M059J (cell line): ENCODE measurements at places on chromosomes 7 and 10.

DNA sequence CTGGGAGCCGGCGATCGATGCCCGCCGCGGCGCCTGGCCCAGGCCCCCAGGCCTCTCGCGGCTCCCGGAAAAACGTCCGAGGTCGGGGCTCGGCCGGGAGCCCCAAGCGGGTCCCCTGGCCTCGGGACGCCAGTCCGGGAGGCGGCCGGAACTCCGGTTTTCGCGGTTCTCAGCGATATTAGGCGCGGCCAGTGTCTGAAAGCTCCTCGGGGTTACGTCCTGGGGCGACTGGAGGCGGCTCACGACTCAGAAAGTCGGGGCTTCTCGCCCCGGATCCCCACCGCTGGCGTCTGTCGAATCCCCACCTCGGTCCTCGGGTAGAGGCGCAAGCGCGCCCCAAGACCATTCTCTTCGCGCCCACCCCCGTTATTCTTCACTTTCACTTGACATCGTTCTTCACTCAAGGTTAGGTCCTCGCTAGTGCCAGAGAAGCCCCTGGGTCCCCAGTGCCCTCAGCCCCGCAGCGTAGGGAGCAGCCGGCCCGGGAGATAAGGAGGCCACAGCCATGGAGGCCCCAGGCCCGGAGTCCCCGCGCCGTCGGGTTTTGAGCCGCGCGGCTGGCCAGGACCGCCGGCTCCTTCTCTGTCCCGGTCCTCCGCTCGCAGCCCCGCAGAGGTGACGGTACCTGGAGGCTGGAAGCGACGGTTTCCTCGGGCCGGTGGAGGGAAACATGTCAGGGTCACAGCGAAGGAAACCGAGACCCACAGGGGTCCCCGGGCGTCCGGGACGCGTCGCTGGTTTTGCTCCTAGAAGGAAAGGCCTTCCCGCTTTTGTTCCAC is 35.2 kb upstream of the EBLN1 start:
- DNase-seq: no peak

DNA sequence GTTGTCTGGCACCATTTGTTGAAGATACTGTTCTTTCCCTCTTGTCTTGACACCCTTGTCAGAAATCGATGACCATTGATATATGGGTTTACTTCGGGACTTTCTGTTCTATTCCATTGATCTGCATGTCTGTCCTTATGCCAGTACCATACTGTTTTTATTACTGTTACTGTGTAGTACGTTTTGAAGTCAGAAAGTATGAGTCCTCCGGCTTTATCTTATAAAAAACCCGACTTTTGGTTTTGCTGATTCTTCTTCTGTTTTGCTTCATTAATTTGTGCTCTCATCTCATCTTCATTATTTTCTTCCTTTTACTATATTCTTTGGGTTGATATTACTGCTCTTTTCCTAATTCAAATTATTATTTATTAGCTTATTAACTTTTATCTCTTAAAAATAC is 52.4 kb downstream of the MAPK8 start:
- DNase-seq: no peak

DNA sequence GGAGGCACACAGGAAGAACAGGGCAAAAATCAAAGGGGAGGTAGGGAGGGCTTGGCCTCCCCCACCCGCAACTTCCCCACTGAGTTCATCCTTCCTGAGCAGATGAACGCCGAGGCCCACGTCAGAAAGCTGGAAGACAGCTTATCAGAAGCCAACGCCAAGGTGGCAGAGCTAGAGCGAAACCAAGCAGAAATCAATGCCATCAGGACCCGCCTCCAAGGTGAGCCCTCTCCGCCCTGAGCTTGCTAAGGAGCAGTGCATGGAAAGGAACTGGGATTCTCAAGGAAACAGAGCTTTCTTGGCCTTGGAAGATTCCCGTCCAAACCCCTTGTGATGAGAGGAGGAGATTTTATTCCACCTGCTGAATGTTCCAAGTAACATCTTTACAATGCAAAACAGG is 16.5 kb downstream of the MYH16 start:
- no peak for DNase-seq

GRCh38 chr7:68334636-68335272 is 1263.5 kb upstream of the AUTS2 start:
- no peak for DNase-seq

DNA sequence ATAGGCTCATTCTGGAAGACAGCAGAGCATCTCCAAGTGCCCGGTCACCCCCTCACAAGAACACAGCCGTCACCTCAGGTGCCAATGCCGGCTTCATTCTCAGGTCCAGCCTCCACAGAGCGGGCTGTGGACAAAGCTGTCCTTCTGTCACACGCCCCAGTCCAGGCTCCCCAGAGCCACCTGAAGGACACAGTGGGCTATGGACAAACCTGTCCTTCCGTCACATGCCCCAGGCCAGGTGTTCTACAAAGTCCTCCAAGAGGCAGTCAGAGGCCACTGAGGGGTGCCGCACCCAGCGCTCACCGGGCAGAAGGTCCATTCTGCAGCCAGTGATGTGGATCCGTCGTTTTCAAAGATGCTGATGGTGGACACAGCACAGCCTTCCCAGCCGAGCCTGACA is 173.2 kb upstream of the PPP2R2D start:
- DNase-seq: no peak

GRCh38 chr7:129559564-129559963 is 52.0 kb upstream of the NRF1 start:
- DNase-seq: no peak

DNA sequence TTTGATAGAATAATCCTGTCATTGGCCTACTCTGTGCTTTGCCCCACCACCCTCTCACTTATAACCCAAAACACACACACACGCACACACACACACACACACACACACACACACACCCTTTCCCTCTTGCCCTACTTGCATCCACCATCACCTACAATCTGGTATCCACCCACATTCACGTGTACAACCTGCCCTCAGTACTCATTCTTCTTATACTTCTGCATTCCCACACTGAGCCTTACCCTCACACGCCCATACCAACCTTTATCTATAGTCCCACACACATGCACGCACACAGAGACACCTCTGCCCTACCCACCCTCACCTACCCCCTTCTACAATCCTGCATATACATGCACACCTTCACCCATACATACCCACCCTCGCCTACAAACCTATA is 10.8 kb upstream of the SRI start:
- no peak for DNase-seq

DNA sequence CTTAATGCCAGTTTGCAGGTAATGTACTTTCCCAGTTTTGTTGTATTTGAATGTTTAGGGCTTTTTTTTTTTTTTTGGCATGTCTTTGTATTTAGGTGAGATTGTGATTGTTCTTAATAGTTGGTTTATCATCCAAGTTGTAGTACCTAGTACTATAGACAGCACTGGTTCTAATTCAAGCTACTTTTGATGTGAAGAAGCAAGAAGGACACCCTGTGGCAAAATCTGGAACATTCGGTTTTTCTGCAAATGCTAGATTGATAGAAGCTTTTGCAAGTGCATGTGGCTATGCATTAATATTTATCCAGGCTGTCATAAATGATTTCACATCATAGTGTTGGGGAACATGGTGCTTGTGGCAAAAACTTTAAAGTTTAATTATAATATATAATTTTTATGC is 248.9 kb downstream of the FOXP2 start:
- no peak for DNase-seq

GRCh38 chr7:135428879-135429278 is 81.0 kb downstream of the CNOT4 start:
- DNase-seq: no peak

DNA sequence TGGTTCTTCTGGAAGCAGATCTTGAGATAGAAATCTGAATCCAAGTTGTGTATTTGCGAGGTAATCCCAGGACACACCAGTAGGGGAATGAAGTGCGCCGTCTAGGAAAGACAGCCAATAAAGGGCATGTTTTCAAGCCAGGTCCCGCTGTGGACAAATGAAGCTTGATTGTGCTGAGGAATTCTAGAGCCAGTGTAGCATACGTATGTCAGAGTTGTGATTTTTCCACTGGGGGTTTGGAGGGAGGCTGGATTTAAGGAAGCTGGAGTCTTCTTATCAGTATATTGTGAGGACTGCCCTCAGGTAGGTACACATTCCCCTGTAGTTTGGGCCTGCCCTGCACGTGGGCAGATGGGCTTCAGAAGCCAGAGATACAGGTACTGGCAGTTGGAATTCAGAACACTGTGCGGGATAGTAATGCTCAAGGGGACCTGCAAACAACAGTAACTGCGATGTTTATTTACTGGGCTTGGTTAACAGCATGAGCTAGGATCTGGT is 50.9 kb downstream of the GALNT11 start:
- peak; percentile 8 for DNase-seq

DNA sequence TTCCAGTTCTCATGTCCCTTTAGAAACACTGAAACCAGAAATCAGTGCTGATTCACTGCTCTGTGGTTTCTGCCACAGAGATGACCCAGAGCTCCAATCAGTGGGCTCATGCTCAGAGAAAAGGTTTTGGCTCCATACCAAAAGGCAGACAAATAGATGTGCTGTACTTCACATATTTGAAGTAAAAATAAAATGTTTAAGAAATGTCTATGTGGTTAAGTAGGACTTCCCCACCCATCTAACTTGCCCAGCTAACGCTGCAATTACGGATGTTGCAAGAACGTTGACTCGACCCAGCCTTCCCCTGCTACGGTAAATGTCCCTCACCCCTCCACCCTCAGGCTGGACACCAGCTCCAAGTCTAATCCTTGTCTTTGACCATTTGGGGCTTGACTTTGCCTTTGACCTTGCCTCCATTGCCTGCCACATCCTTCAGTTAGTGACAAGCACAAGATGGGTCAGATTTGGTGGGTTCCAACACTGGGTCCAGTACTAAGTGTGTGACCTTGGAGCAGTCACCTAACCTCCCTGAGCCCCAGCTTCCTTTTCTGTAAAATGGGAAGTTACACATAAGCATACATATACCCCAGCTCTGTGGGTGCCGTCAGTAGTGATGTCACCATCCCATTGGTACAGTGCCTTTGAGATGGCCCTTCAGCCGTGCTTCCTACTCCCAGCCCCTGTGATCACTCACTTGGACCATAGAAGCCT is 95.8 kb downstream of the CHST15 start:
- peak; percentile 98 for DNase-seq

GRCh38 chr7:75945297-75946168 is 30.6 kb downstream of the POR start:
- peak; percentile 68 for DNase-seq

DNA sequence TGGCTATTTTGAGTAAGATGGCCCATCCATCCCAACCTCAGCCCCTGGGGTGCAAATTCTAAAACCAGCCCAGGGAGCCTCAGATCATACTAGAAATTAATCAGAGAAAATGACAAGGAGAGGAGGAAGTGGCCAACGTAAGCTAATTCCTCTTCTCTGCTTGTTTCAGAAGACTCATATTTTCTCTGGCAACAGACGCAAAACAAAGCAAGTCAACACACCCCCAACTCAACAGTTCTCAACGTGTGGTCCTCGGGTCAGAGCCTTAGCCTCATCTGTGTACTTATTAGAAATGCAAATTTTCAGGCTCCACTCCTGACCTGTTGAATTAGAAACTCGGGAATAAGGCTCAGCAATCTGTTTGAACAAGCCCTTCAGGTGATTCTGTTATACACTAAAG is 413.9 kb upstream of the AUTS2 start:
- peak; percentile 52 for DNase-seq

DNA sequence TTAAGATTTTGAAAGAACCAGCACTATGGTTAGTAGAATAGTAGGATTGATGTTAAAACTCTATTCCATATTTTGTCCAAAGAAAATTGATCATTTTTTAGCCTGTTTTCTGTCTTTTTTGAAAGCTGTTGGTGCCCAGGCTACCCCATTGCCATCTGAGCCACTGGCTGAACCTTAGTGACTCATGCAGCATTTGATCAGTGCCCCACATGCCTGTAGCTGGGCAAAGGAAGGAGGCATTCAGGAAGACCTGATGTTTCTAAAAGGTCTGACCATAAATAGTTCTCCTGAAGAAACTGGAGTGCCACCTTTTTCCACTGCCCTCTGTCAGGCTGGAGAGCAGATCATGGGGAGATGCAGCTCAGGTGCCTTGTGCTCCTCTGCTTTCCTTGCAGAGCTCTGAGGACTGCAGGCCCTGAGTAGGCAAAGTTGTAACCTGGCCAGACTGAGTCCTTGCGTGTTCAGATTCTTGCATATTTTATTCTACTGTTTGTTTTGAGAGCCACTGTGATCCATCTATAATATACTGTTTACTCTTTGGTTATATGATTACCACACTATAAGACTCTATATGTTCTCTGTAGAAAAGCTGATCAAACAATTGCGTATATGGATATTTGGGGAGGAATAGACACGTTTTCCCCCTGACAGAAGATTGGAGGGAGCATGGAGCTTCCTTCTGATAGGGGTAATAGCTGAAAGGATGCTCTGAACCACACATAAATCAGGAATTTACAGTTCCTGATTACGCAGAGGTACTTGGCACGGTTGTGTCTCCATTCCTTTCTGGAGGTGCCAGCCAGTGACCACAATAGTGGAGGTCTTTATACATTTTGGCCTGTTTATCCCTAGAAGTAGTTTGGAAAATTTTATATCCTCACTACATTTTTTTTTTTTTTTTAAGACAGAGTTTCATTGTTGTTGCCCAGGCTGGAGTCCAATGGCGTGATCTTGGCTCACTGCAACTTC is 48.9 kb upstream of the GJD4 start:
- DNase-seq: peak; percentile 81

- peak; percentile 18 for DNase-seq
These were observed 6.1 kb upstream of the NOM1 start for GRCh38 chr7:156943091-156944041.

DNA sequence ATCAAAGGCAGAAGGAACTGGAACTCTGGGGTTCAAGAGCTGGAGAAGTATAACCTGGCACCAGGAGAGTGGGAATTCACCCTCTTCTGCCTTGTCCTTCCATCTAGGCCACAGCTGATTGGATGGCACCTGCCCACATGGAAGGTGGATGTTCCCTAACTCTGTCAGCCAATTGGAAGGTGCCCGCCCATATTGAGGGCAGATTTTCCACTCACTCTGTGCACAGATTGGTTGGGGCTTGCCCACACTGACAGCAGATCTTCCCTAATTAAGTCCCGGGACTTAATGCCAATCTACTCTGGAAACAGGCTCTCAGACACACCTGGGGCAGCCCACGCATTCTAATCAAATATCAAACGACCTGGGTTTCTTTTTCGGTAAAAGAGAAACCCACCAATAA is 1142.3 kb upstream of the CELF2 start:
- no peak for DNase-seq

- peak; percentile 97 for DNase-seq
These were observed 442.5 kb downstream of the KCNMA1 start for GRCh38 chr10:77195101-77195500.

- DNase-seq: no peak
These were observed 53.9 kb downstream of the AP3M1 start for GRCh38 chr10:74096777-74097176.

- no peak for DNase-seq
These were observed 32.3 kb downstream of the PPIF start for GRCh38 chr10:79379512-79380124.

DNA sequence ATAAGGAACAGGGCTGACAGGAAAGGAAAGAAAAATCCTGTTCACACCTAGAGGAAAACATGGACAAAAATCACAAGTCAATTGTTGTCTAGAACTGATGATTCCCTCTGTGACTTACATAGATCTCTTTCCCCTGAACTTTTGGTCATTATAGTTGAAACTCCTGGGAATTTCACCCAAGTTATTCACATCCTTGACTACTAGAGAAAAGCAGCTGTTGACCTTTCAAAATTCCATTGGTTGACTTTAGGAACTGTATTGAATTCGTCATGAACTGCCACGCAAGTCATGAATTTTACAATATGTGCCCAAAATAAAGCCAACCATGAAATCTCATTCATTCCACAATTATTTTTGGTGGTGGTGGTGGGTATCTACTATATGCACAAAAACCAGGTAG is 104.3 kb downstream of the UBE2H start:
- no peak for DNase-seq
